ENCODE measurements at places on chromosomes 7 and 10. TPM values are rescaled to one million over a fixed set of nuclear protein-coding genes. Genes with fewer than 3 reads are reported as not detected.

The SPDYE11 gene
- total RNA-seq: not detected

The ABCC2 gene
- total RNA-seq: 0.69 TPM

The DNAH11 gene
- not detected for total RNA-seq

The IFIT2 gene
- total RNA-seq: 3.3 TPM

GRCh38 chr10:5285186-5285585 is 79.6 kb upstream of the UCN3 start:
- DNase-seq: no peak

DNA sequence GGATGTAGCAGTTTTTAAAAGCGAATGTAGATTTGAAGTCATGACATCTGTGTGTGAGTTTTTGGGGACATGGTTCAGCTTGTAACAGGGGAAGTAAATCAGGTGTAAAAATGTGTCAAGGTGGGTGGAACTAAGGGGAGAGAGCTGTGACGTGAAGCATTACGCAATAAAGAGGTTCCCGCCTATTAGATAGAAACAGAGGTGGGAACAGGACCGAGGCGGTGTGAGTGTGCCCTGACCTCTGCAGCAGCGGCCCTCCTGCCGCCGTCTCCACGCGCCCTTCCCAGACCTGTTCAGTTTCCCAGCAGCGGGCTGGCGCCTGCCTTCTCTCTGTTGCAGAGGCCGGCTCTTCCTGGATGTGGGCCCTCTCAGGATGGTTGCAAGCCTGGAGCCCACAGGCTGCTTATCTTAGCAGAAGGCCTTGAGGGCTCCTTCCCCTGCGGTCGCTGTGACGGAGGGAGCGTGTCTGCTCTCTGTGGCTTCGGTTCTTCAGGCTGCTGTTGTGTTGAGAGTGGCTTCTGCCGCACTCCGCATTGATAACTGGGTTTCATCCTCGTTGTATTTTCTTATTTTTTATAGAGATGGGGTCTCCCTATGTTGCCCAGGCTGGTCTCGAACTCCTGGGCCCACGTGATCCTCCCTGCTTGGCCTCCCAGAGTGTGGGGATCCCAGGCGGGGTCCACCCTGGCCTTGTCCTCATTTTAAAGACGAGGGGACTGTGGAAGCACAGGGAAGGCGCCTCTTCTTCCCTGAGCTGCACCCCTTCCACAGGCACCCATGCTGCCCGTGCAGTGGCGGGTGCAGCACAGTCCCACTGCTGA is 65.0 kb downstream of the DNAJB6 start:
- no peak for DNase-seq

DNA sequence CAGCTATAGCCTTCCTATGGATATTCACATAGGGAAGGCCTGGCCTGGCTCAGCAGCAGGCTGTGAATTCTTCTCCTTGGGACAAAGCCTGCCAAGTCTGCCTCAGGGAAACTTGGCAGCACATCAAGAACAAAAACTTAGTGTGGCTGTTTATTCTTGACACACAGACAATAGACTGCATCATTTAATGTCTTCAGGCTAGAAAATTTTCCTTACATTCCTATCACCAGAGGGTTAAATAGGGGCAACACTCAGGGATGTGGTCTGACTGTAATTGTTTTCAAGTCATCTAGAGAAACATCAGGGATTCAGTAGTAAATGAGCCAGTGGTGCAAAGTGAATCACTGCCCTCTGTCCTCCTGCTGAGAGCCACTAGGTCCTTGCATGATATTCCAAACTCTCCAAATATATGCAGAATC is 137.3 kb downstream of the SEMA3C start:
- no peak for DNase-seq

- DNase-seq: no peak
Observed at GRCh38 chr10:21935439-21936023, 68.0 kb downstream of the DNAJC1 start.

GRCh38 chr7:101743995-101744360 is 73.4 kb upstream of the CUX1 start:
- no peak for DNase-seq

Data from chondrocyte (in vitro differentiated cells).